ENCODE measurements at places on chromosomes 13 and 19.
A peak's percentile ranks its signal among the peaks of the same experiment; 100 is the strongest.

DNA sequence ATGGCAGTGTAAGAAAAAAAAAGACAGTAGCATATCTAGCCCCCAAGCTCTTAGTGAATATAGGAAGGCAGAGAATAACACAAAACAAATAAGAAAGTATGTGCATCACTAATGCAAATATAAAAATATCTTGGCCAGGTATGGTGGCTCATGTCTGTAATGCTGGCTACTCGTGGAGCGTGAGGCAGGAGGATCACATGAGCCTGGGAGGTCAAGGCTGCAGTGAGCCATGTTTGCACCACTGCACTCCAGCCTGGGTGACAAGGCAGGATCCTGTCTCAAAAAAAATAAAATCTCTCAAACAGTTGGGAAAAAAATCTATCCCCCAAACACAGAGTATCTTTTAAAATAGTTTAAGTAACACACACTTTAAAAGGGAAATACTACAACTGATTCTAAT is 17.4 kb downstream of the SPART start:
- DNase-seq: no peak

DNA sequence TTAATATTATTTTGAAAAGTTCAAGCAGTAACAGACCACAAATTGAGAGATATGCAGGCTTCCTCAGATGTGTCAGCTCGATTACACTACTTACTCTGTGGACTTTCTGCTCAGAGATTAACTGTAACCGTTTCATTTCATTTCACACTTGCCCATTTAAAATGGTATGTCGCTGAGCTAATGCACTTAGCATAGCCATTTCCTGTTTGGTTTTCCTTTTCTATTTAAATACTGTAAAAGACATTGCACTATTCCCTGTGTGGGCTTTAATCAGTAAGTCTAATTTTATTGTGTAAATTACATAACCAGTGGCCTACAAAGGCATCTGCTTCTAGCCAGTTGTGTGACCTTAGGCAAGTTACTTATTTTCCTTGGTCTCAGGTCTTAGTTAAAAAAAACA is 237.6 kb downstream of the LACC1 start:
- DNase-seq: no peak

DNA sequence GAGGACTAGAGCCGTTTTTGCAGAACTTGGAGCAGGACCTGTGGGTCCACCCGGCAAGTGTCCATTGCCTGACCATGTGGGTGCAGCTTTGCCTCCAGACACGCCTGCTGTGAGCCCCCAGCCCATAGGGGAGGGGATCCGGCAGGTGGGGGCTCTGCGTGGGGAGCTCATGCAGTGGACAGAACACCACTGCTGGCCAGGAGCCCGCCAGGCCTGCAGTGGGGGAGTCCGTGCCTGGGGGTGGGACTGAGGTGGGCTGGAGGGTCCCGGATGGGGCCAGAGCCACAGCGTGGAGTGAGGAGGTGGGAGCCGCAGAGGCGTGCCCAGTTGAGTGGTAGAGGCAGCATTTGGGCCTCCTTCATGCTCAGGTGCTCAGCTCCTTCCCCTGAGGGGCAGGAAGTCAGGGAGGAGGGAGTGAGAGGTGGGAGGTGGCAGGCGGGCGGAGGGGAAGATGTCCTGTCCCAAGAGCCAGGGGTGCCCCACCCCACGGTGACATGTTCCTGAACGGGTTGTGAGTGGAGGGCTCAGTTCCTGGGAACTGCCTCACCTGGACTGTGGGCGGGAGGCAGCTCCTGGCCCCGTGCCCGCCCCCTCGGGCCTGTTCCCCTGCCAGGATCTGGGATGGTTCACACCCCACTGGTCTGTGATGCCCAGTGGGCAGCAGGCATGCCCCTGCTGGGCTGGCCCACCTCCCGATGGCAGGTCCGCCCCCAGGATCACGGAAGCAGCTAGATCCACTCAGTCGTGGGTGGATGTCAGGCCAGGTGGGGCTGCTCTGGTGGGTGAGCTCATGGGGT is 8.8 kb downstream of the ADAT3 start:
- no peak for DNase-seq

- DNase-seq: no peak
These were observed 2.0 kb upstream of the TMEM221 start for GRCh38 chr19:17450264-17451075.

- DNase-seq: no peak
These were observed 508.8 kb downstream of the DACH1 start for GRCh38 chr13:71358218-71358617.

DNA sequence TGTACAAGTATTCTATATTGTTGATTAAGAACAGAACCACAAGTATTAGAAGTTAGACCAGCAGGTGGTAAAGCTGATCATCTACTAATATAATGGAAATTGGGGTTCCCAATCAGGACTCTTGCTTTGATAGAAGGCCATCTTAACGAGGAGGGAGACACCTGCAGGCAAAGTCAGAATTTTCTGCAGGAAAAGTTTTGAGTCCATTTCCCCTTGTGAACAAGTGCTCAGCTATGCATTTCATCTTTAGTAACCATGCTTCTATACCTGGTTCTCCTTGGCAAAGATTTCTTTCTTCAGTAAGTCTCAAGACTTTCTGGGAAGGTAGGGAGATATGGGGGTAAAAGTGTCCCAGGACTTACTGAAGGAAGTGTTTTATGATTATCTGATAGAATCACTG is 36.1 kb upstream of the USPL1 start:
- DNase-seq: no peak

- DNase-seq: no peak
These were observed 115.5 kb downstream of the GGACT start for GRCh38 chr13:100473087-100473486.

DNA sequence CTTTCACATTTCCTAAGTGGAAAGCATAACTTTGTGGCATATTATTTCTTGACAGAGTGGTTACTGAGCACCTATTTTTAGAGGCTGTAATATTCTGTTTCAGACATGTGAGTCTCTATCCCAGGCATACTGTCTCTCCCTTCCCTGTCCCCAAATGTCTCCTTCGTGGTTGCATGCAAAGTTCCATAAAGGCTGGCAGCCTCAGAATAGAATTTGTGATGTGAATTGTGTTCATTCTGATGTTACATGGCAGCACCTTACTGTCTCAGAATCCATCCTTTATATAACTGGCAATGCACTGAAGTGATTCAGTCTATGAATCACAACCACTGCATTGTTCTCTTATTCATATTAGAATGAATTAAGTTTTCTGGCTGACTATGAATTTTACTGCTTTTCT is 89.0 kb upstream of the SLC7A1 start:
- no peak for DNase-seq

DNA sequence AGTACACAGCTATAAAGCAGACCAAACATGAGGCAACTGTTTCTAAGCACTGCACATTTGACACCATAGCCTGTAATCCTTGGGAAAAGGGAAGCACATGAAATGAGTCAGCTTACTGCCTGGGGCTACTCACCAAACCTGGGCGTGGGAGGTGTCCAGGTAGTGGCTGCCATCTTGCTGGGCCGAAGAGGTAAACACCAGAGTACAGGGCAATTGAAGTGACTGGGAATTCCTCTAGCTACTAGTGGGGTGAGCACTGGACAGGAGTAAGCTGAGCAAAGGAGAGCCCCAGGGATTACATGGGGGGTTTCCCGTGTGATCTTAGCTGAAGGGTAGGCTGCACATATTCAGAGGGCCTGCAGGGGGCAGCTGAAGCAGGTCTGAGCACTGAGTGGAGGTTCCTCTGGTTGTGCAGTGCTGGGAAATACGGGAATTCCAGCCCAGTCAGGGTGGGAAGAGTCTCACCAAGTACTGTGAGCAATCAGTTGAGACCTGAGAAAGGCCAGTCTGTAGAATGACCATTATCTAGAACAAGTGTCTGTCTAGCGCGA is 140.5 kb downstream of the SLC7A1 start:
- DNase-seq: no peak

DNA sequence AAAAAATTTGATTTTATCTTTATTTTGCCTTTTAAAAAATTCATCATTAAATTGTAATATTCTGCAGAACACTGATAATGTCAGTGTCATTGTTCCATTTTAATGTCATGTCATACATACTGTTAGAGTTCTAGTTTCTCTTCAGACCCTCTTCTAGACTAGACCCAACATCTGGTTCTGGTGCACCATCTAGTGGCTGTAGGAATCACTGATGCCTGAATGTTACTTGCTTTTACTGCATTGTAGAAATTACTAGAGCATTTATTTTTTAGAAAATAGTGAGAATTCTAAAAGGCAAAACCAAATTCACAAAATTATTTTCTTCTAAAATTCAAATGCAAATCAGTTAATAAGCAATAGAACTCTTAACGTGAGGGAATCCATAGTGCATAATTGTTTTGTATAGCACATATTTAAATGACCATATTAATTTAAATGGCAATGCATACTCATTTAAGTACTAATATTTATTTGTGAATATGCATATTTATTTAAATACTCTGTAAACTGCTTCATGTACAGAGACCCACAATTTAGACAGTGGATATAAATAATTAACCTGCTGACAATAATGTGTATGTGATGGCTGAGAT is 425.7 kb downstream of the KLF12 start:
- DNase-seq: peak; percentile 80

DNA sequence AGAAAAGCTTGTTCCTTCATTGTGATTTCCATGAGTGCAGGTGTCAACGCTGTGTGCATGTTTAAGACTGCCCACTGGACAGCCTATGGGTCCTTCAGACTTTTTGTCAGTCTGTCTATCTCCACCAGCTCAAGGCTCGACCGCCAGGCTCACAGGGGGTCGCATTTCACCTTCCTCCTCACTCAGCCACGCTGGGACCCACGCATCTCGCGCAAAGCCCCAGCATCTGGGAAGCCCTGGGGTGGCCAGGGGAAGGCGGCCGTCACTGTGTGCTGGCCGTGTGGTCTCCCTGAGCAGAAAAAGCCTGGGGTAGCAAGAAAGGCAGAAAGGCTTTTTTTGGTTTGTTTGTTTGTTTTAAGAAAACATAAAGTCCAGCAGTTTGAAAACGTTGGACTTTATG is 48.5 kb downstream of the KLF2 start:
- no peak for DNase-seq

- no peak for DNase-seq
These were observed 40.1 kb downstream of the FAM216B start for GRCh38 chr13:42821437-42821836.

- DNase-seq: no peak
These were observed 179.7 kb downstream of the STK24 start for GRCh38 chr13:98397221-98397620.

- peak; percentile 34 for DNase-seq
These were observed 29.1 kb downstream of the EPS15L1 start for GRCh38 chr19:16442386-16443276.

All from NCI-H1092 treated with DMSO at 0.1 percent for 48 hours (cell line).